Naive thymus-derived CD4-positive, alpha-beta T cell (primary cell): ENCODE measurements at places on chromosomes 16 and 17. TPM values are rescaled to one million over a fixed set of nuclear protein-coding genes. Genes with fewer than 3 reads are reported as not detected.

CES5A gene
- not detected for total RNA-seq

DNA sequence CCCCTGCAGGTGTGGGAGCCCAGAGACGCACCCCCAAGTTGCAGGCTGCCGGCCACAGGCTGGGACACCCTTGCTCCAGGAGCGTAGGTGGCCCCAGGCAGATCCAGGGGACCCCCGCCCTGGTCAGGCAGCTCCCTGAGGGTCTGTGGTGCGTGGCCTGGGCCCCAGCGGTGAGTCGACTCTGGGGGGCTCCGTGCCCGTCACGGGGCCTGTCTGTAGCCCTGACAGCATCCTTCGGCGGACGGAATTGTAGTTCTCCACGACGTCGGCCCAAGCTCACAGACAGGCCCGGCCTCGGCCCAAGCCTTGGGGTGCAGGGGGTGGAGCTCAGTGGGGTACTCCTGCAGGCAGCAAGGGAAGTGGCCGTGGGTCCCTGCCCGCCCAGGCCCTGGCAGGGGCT lies 82.9 kb downstream of the LMF1 start:
- no peaks in the 10 kb centered on the region for H3K4me1 ChIP-seq
- H3K27me3 ChIP-seq: no peaks in the 10 kb centered on the region
- no peak for DNase-seq

DNA sequence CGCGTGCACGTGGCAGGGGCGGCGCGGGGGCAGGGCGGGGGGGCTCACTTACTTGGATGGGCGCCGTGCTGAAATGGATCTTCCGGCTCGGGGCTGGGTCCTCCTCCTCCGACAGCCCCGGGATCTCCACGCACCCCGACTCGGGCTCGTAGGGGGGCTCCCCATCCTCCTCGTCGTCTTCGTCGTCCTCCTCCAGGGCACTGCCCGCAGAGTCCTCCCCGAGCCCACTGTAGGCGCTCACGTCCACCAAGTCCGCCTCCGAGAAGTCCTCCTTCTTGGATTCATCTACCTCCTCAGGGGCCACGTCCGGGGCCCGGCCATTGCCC lies 1.4 kb downstream of the PPP1R9B start:
- no peaks in the 10 kb centered on the region for H3K27me3 ChIP-seq
- peak overlapping the region; percentile 94 for H3K4me3 ChIP-seq
- no peak for DNase-seq
- peak overlapping the region; percentile 74 for H3K27ac ChIP-seq

DNA sequence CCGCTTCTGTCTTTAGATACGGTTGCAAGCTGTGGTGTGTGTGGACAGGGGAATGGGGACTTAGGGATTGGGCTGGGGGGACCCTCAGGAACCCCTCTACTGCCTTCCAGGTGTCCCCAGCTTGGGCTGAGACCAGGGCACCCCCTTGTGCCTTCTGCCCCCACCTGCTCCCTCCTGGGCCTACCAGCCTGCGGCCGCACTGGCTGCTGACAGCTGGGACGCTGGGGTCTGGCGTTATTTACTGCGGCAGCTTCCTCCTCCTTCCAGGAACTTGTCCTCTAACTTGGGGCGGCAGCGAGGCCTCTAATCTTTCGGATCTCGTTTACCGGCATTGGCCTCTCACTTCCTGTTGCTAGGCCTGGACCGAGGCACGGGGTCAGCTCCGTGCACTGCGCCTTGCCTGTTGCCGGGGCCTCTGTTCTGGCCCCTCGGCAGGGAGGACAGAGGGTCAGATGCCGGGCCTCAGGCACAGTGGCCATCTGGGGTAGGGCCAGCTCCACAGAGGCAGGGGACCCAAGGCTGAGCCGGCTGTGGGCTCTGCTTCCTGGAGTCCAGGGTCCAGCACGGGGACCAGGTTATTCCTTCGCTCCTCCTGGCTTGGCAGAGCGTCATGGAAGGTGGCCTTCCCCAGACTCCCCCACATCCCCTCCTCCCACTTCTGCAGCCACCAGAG lies 31.8 kb downstream of the TMEM235 start:
- H3K27me3 ChIP-seq: no peaks in the 10 kb centered on the region
- H3K36me3 ChIP-seq: no peaks in the 10 kb centered on the region
- peak overlapping the region; percentile 76 for H3K27ac ChIP-seq
- no peak overlapping the region for H3K4me3 ChIP-seq

DNA sequence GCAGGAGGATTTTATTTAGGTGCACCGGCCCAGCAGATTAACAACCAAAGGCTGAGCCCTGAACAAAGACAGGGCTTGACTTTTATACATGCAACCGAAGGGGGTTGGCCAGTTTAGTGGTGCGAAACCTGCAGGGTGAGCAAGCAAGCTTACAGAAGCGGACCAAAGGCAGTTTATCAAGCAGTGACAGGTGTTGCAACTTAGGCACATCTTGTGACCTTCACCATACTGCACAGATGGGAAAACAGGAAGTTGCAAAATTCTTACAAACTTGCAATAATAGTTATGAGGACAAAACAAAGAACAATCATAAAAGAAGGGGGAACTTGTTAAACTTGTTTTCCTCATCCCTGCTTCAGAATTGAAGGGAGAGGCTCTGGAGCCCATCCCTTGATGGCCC lies 1265.1 kb downstream of the CDH8 start:
- no peak for DNase-seq
- no peak overlapping the region for H3K4me3 ChIP-seq
- H3K27me3 ChIP-seq: no peaks in the 10 kb centered on the region
- H3K27ac ChIP-seq: no peak overlapping the region
- no peaks in the 10 kb centered on the region for H3K4me1 ChIP-seq
- no peaks in the 10 kb centered on the region for H3K36me3 ChIP-seq

GRCh38 chr16:15547768-15548096 lies 95.2 kb downstream of the MARF1 start:
- no peaks in the 10 kb centered on the region for H3K36me3 ChIP-seq
- no peak overlapping the region for H3K4me3 ChIP-seq
- DNase-seq: no peak
- no peaks in the 10 kb centered on the region for H3K4me1 ChIP-seq

IGSF6 gene
- total RNA-seq: 2.3 TPM

KRTAP4-9 gene
- not detected for total RNA-seq

- peaks cover 28% of the 10 kb centered on the region for H3K4me1 ChIP-seq
- H3K27me3 ChIP-seq: no peaks in the 10 kb centered on the region
- no peaks in the 10 kb centered on the region for H3K36me3 ChIP-seq
- DNase-seq: peak; percentile 47
- peak within 1 kb of the TSS; percentile 73 for H3K27ac ChIP-seq
Measured at GRCh38 chr17:78979780-78980623, at the start of gene LGALS3BP. Gene LGALS3BP (minus strand): TSS chr17:78979923. CDS start chr17:78977191, 2,732 bp downstream.

DNA sequence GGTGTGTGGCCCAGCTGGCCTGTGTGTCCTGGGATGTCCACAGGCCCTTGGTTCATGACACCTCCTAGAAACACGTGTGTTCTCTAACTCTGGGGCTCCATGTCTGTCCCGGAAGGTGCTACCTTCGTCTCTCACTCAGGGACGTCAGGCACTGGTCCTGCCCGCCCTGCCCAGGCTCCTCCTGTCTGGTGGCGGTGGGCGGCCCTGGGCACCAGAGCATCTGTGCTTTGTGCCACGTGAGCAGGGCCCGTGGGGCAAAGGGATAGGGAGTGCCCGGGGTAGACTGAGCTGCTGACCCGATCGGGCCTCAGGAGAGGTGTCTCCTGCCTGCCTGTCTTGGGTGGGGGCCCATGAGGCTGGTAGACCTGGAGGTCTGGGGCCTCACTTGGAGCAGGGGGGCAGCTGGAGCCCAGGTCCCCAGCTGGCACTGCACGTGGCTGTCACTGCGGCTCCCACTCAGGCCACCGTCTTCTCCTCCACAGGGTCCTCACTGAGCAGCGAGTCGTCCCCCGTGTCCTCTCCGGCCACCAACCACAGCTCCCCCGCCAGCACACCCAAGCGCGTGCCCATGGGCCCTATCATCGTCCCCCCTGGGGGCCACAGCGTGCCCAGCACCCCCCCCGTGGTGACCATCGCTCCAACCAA lies 35.1 kb downstream of the GSE1 start:
- H3K4me1 ChIP-seq: no peaks in the 10 kb centered on the region
- DNase-seq: no peak
- no peaks in the 10 kb centered on the region for H3K36me3 ChIP-seq

CPHXL2 gene
- not detected for total RNA-seq

DNA sequence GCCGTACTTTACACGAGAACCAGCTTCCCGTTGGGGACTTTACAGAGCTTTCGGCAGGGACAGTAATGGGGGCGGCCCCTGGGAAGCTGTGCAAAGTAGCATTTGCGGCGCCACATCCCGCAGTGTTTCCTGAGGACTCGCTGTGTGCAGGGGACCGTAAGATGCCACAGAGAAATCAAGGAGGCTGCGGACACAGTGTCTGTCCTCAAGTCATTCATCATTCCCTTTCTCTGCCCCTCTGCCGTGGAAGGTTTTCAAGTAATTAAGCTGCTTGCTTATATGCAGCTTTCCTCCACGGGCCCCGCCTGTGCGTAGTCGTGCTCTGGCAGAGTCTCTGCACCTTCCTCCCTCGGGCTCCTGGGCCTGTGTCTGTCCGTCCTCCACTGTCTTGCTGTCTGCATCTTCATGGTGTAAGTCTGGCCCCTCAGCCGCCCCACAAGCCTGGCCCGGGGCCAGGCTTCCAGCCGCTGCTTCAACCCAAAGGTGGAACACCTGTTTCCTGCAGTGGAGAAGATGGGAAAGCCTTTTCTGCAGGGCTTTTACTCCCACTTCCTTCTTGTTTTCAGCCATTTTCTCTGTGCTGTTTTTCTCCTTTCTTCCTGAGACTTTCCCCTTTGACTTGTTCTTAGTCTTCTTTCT lies 216.9 kb upstream of the CHMP6 start:
- H3K4me3 ChIP-seq: peak overlapping the region; percentile 36
- peak overlapping the region; percentile 72 for H3K27ac ChIP-seq
- DNase-seq: no peak
- peaks cover 50% of the 10 kb centered on the region for H3K4me1 ChIP-seq
- no peaks in the 10 kb centered on the region for H3K36me3 ChIP-seq

DNA sequence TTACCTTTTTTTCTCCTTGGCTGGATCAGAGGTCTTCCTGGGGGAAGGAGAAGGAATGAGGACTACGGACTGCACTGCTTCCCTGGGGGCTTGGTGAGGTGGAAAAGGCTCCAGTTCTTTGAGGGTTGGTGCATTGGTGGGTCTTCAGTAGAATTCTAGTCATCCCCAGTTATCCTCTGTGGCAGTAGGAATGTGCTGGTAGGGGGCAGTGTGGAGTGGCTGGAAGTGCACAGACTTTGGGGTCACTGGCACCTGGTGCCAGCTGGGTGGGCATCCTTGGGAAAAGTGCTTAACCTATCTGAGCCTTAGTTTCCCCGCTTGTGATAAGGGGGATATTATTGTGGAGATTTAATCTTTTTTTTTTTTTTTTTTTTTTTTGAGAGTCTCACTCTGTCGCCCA lies 6.3 kb downstream of the TAC4 start:
- DNase-seq: no peak
- H3K4me1 ChIP-seq: peaks cover 3% of the 10 kb centered on the region
- no peak overlapping the region for H3K27ac ChIP-seq
- H3K27me3 ChIP-seq: no peaks in the 10 kb centered on the region
- peaks cover 34% of the 10 kb centered on the region for H3K36me3 ChIP-seq

DNA sequence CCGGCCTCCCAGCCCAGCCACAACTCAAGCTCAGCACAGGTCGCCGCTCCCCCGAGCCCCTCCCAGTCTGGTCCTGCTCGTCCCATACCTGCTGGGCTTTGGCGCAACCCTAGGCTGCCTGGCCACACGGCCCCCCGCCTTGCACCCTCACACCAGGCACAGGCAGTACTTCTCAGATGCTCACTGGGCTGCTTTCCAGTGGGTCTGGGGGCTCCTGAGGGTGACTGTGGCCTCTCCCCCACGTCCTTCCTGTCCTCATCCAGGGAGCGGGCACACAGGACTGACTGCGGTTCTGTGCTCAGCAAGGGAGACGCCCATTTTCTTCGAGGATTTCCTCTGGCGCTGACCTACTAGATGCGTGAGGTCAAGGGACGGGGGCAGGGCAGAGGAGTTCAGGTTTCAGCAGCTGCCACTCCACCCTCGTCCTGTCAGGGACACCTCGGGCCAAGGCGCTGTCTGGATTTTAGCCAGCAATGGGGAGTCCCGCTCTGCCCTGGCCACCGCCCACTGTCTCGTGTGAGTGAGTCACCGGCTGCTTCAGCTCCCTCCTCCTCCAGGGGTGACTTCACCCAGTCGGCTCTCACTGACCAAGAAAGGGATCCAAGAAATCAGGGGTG lies 115.8 kb downstream of the NPIPB11 start:
- H3K36me3 ChIP-seq: no peaks in the 10 kb centered on the region
- no peak for DNase-seq
- no peaks in the 10 kb centered on the region for H3K27me3 ChIP-seq
- H3K27ac ChIP-seq: no peak overlapping the region
- H3K4me1 ChIP-seq: no peaks in the 10 kb centered on the region

EVI2A gene
- 134 TPM for total RNA-seq

- H3K4me1 ChIP-seq: peaks cover 17% of the 10 kb centered on the region
- H3K4me3 ChIP-seq: no peak overlapping the region
- DNase-seq: no peak
- peaks cover 40% of the 10 kb centered on the region for H3K36me3 ChIP-seq
- no peaks in the 10 kb centered on the region for H3K27me3 ChIP-seq
- H3K27ac ChIP-seq: no peak overlapping the region
Measured at GRCh38 chr17:7586673-7587419, 3.0 kb downstream of the SOX15 start.

DNA sequence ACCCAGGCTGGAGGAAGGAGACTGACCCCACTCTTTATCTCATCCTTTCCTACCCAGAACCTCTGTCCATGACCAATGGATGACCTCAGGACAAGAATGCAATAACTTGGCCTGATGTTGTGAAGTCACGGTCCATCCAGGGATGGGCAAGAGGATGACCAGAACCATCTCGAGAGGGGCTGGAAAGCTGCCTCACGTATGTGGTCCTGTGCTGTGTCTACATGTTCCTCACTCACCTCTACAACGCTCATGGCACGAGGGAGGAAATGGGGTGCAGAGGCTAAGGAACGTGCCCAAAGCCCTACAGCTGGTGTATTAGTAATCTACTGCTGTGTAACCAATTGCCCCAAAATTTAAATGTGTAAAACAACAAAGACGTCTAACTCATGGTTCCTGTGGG lies 7.3 kb upstream of the KCTD5 start:
- H3K27ac ChIP-seq: no peak overlapping the region
- no peak for DNase-seq
- peaks cover 8% of the 10 kb centered on the region for H3K4me1 ChIP-seq
- H3K4me3 ChIP-seq: no peak overlapping the region
- no peaks in the 10 kb centered on the region for H3K36me3 ChIP-seq

ZSCAN10 gene
- total RNA-seq: 0.61 TPM

KRTAP4-3 gene
- not detected for total RNA-seq

RAMP2 gene
- not detected in 2 replicates for total RNA-seq

- no peak overlapping the region for H3K4me3 ChIP-seq
- H3K36me3 ChIP-seq: no peaks in the 10 kb centered on the region
- no peaks in the 10 kb centered on the region for H3K4me1 ChIP-seq
- H3K27me3 ChIP-seq: no peaks in the 10 kb centered on the region
- H3K27ac ChIP-seq: no peak overlapping the region
Measured at GRCh38 chr16:27928542-27928941, 135.0 kb downstream of the GSG1L start.

RAB11FIP4 gene
- 61.8 TPM for total RNA-seq

GRCh38 chr16:66690106-66690847 lies 6.3 kb downstream of the CMTM4 start:
- no peak overlapping the region for H3K4me3 ChIP-seq
- H3K4me1 ChIP-seq: peaks cover 2% of the 10 kb centered on the region
- DNase-seq: no peak
- no peak overlapping the region for H3K27ac ChIP-seq
- no peaks in the 10 kb centered on the region for H3K36me3 ChIP-seq

TPSAB1 gene
- not detected for total RNA-seq
